ENCODE measurements at places on chromosomes 7 and 10.

- DNase-seq: no peak
Observed at GRCh38 chr7:36638140-36638539, 86.2 kb downstream of the AOAH start.

DNA sequence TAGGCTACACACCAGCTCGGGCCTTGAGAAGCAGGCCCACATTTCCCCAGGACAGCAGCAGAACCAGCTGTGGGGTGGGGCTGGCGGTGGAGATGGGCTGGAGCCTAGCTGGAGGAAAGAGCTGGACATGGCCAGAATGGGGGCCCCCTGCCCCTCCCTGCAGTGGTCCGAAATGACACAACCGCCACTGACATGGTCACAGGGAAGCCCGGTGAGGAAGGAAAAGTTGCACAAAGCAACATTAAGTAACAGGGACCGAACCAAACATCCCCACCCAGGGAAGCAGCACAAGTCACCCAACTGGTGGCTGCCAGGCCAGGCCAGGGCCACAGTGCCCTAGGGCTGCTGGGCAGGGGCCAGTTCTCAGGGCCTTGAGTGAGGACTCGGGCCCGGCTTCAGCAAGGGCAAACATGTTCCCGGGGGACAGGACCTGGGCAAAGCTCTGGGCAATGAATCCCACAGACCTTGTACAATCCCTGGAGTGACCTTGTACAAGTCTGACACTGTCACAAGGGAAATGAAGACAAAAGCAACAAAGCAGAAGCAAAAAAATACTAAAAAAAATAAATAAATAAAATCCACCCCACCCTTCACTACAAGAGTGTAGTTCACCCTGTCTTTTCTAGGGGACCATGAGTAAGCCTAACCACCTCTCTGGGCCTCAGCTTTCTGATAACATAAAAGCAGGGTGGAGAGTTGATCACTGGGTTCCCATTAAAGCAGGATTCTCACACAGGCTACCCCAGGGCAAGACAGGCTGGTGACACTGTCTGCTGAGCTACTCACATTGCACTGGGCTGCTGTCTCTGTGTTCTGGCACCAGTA, 33.0 kb downstream of the PSAP start:
- DNase-seq: no peak

DNA sequence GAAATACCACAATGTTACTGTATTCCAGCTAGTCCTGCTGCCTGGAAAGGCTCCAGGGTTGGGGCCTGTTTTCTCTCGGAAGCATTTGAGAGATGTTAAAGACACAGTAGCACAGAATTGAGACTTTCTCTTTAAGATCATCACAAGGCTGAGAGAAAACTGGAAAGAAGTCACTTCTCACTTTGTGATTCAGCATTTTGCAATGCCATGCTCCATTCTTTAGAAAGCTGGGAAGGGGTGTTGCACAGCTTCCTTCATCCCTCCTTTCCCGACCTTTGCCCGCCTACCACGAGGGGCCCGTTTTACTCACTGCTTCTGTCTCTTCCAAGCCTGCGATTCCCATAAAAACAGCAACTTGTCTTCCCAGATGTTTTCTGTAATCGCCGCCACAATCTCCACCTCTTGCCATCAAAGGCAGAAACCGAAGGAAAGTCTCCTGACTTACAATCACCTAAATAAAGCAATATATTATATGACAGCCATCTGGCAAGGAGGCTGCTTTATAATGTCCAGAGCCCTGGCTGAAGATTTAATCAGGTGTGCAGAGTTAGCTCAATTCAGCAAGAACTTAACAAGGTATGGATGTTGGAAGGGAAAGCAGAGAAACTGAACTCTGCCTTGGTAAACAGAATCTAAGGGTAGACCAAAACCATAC, 18.9 kb downstream of the NOD1 start:
- DNase-seq: peak; percentile 75

DNA sequence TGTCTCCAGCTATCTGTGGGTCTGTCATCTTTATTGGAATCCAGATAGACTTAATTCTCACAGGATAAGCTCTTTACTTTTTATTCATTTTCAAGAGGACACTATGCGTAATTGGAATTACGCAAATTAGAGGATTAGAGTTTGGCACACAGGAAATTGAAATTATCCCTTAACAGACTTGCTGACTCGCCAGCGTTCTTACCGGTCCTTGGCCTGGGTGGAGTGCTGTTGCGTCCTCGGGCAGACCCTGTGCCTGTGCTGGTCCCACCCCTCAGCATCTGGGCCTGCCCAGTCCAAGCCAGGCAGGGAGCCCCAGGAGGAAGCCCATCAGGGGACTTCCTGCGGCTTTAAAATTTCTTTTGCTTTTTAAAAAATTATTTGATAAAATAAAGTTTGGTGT, 101.8 kb downstream of the MKI67 start:
- DNase-seq: no peak

- no peak for DNase-seq
Observed at GRCh38 chr10:103699611-103700435, 155.6 kb downstream of the SH3PXD2A start.

DNA sequence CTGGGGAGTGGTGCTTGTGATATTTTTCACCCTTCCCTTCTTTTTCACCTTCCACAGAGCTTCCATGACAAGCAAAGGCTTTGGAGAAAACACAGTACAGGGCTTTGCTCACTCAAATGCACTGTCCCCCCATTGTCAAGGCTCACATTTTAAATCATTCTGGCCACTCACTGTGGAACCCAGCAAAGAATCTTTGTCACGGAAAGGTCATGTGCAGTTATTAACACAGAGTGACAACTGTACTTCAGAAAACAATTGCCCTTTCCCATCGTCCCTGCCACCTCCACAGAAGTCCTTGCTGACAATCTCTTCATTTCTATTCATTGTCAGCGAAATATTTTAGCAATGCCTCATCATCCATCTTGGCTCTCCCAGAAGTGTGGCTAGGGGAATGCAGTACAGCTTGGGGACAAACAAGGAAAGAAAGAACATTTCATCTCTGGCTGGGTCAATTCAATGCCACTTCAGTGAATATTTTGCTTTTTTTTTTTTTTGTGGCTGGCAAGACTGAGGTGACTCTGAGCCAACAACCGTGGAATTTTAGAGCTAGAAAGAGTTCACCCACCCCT, 851.0 kb downstream of the KCNMA1 start:
- DNase-seq: no peak

GRCh38 chr10:23157691-23158369, 34.3 kb upstream of the PTF1A start:
- no peak for DNase-seq

- DNase-seq: peak; percentile 50
Observed at GRCh38 chr7:82443547-82444219, at the start of gene CACNA2D1. Gene CACNA2D1, minus strand, starts transcription at chr7:82443777.

DNA sequence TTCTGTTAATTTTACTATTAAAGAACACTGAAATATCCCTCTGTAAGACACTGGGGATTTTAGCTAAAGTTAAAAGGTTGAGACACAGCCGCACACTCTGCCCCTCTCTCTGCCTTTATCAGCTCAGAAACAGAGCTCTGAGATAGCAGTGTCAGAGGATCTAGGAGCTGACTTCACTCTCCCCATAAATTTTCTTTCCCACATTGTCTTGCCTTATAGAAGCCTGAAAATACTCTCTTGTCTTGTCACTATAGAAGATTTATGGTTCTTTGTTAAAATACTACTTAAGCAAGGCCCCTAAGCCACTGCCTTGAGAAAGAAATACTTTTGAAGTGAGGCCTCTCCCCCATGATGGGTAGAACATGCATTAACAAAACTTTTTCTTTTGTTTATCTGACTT, 105.7 kb upstream of the C10orf90 start:
- no peak for DNase-seq

GRCh38 chr7:95396136-95397032, at the start of gene PON3:
Gene PON3, minus strand, starts transcription at chr7:95396375. Its CDS starts 25 bp downstream, at chr7:95396350.
- DNase-seq: peak; percentile 61

- DNase-seq: no peak
Observed at GRCh38 chr7:128125816-128126215, 94.6 kb upstream of the LRRC4 start.

DNA sequence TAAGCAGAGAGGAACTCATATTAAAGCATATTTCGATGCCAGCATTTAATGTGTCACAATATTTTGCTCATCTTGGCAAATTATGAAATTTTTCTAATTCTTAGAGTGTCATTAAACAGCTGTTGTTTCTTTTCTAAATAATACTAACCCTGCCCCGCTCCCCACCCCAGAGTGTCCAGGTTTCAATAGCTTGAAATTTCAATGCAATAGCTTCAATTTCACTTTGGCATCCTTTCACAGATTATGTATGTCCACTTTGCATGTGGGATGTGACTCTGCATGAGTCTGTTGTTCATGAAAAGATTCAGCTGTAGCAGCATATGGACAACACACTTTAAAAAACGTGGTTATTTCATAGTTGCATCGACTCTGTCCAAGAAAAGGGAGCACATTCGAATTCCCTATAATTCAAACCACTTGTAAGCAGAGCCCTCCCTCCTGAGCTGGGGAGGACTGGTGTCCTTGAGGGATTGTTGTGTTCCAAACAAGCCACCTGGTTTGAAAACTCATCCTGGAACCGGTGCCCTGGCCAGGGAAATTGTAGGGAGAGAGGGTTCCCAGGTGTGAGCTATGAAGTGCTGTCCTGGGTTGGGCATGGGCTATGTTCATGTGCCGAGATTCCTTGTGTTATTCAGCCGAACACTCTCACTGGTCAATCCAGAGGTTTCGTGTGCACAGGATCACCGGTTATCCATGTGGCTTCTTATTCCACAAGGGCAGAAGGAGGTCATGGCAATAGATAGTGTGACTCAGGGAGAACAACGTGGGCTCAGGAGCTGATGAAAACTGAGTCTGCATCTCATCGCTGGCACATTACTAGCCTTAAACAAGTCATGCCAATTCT, 64.6 kb upstream of the CREB5 start:
- no peak for DNase-seq

GRCh38 chr10:112766636-112767035, 183.4 kb upstream of the TCF7L2 start:
- DNase-seq: no peak

DNA sequence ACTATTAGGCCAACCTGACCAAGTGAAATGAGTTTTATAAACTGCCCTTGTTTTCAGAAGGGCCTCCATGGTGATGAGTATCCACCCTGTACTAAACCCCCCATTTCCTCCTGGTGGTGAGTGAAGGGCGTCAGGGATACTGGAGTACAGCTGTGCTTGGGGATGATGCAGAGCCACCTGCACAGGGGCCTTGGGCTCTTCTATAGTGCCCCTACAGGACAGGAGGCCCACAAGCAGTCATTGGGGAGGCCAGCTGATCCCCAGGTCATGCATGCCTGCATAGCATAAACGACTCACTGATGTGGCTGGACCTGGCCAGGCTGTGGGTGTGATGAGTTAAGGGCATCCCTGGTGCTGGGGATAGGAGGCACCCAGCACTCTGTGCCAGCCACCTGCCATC, 114.1 kb upstream of the CELF2 start:
- DNase-seq: no peak

DNA sequence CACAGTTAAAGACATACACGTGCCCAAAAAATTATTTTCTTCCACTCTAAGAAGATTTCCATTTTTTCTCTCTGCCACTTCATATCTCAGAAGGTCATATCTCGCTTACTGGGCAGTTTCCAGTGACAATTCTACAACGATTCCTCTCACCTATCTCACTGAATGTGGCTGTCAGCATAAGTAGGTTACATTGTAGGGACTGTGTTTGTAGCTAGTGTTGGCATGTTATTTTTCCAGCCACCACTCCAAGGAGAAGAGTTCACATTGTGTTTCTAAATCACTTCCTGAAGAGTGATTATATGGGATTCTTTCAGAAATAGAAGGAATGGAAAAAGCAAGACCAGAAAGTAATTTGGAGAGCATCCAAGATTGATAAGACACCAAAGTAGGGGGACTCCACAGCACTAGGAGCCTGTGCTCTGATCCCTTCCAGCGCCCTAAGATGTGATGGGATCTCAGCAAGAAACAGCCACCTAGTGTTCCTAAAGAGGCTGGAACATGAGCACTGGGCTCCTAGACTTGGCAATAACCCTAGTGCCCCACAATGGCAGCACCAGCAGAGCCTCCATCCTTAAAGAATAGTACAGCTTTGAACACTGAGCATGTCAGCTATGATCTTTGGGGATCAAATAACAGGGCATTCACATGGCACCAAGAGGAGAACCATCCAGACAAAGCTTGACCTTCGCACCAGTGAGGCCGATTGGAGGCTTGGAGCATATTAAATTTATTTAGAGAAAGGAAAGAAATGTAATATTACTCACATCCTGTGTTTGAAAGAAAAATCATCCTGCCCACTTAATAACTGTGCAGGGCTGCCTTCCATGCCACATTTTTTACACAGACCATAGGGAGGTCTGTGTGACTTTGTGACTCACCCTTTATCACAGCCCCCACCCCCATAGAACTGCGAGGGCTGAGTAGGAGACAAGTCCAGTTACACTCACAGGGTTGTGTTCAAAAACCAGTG, 51.8 kb downstream of the CAV1 start:
- DNase-seq: no peak

DNA sequence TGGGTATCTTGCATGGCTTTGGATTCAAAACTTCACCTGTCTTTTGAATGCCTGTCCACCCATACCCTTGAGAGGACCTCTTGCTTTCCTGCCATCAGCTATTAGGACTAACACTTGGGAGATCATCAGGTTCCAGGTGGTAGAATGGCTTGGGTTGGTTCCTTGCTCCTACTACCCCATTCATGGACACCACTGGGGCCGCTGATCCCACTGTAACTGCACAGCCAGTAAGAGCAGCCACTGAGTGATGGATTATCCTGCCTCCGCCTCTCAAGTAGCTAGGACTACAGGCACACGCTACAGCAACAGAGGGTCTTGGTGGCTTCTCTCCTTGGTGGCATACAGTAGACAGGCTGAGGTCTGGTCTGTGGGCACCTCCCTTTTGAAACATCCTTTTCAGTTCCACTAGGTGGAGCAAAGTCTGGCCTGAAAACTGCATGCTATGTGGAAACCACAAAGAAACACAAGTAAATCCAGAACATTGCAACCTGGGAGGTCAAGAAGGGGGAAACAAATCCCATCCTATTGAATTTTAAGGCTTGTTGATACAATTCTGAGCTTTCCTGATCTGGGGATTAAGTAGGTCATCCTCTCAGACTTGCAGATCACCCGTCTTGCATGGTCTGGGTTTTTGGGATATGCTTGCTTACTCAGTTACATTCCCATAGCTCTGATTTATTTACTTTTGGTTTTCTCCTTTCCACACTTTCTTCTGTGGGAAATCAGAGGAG, 9.4 kb downstream of the WBP1L start:
- no peak for DNase-seq
